Left ventricle myocardium inferior (tissue), 1 donor: ENCODE measurements at places on chromosomes 5 and 9.
A peak's percentile ranks its signal among the peaks of the same experiment; 100 is the strongest.

DNA sequence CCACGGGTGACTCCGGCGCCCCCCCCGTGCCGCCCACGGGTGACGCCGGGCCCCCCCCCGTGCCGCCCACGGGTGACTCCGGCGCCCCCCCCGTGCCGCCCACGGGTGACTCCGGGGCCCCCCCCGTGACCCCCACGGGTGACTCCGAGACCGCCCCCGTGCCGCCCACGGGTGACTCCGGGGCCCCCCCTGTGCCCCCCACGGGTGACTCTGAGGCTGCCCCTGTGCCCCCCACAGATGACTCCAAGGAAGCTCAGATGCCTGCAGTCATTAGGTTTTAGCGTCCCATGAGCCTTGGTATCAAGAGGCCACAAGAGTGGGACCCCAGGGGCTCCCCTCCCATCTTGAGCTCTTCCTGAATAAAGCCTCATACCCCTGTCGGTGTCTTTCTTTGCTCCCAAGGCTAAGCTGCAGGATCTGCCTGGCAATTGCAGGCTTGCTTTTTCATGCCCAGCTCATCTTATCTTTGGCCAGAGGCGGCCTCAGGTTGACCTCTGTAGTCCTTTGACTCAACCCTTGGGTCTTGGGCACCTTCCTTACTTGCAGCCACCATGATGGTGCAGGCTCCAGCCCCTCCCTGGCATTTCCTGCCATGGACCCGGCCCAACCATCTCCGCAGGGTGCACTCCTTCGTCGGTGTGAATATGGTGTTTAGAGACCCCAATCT lies 9.8 kb downstream of the CEL start:
- H3K4me3 ChIP-seq, result no peak overlapping the region
- H3K27ac ChIP-seq, result no peak overlapping the region
- no peaks in the 10 kb centered on the region for H3K27me3 ChIP-seq
- no peak for DNase-seq
- no peaks in the 10 kb centered on the region for H3K4me1 ChIP-seq

- peaks cover 15% of the 10 kb centered on the region for H3K4me1 ChIP-seq
- no peak overlapping the region for H3K4me3 ChIP-seq
- no peak overlapping the region for H3K27ac ChIP-seq
- DNase-seq, result no peak
Observed at GRCh38 chr9:7341571-7341970, 458.0 kb downstream of the DMAC1 start.

DNA sequence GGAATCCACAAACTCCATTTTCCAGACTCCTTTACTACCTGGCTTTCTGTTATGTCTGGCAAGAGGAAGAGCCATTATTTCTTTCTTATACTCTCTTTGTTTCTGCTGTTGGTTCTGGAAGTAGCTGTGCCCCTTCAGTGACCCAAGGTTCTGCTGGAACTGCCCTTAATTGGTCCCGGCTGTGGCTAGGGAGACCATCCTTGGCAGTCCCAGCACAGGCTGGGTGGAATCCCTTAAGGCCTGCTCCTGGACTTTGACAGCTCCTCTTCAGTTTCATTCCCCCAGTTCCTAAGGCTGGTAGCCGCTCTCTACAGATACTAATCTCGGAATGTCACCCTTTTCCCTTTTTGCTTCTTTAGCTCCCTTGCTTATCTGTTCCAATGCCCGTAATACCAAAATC lies 81.9 kb upstream of the GLIS3 start:
- peaks cover 6% of the 10 kb centered on the region for H3K27me3 ChIP-seq
- no peaks in the 10 kb centered on the region for H3K4me1 ChIP-seq
- H3K36me3 ChIP-seq, result no peaks in the 10 kb centered on the region
- no peak overlapping the region for H3K4me3 ChIP-seq
- no peak overlapping the region for H3K27ac ChIP-seq

- H3K4me3 ChIP-seq, result peak overlapping the region; percentile 9
- H3K27me3 ChIP-seq, result no peaks in the 10 kb centered on the region
- DNase-seq, result no peak
- H3K4me1 ChIP-seq, result peaks cover 11% of the 10 kb centered on the region
Observed at GRCh38 chr9:134189470-134190231, 25.3 kb upstream of the RNU6ATAC start.

DNA sequence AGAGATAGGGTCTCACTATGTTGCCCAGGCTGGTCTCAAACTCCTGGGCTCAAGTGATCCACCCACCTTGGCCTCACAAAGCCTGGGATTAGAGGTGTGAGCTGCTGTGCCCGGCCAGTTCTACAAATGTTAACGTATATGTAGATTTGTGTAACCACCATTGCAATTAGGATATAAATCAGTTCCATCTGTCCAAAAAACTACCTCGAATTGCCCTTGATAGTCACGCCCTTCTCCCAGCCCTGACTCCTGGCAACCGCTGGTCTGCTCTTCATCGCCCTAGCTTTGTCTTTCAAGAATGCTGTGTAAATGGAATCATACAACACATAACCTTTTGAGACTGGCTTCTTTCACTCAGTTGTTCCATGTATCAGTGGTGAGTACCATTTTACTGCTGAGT lies 46.1 kb upstream of the PPARGC1B start:
- DNase-seq, result no peak
- no peak overlapping the region for H3K4me3 ChIP-seq
- H3K27ac ChIP-seq, result peak overlapping the region; percentile 90
- no peaks in the 10 kb centered on the region for H3K27me3 ChIP-seq

- no peak for DNase-seq
- H3K27me3 ChIP-seq, result no peaks in the 10 kb centered on the region
- H3K27ac ChIP-seq, result peak overlapping the region; percentile 71
- no peak overlapping the region for H3K4me3 ChIP-seq
- H3K36me3 ChIP-seq, result no peaks in the 10 kb centered on the region
- H3K4me1 ChIP-seq, result peaks cover 45% of the 10 kb centered on the region
Observed at GRCh38 chr9:37936376-37936775, 32.4 kb upstream of the SLC25A51 start.

DNA sequence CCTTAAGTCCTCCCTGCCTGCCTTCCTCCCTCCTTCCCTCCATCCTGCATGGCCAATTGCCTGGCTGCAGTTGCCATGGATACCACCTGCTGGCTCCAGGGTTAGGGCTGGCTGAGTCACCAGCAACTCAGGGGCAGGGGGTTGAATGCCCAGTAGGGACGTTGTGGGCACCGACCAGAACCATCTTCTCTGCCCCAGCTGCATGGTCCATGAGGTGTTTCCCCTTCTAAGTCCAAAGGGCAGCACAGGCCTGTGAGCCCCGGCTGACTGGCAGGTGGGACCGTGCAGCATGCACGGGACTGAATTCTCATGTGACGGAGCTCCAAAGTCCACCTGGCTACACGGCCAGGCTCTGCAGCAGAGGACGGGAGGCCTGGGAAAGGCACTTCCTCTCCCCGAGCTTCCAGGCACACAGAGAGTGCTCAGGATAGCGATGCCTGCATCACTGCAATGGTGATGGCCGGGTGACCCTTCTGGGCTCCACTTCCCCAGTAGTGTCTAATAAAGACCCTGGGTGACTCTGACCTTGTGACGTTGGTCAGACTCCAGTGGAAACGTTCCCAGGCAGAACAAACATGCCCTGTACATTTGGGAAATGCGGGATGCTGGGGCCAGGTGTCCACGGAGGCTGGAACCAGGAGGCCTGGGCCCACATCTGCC lies 5.7 kb downstream of the ASS1 start:
- DNase-seq, result no peak
- peaks cover 88% of the 10 kb centered on the region for H3K4me1 ChIP-seq
- no peaks in the 10 kb centered on the region for H3K27me3 ChIP-seq
- no peaks in the 10 kb centered on the region for H3K36me3 ChIP-seq

DNA sequence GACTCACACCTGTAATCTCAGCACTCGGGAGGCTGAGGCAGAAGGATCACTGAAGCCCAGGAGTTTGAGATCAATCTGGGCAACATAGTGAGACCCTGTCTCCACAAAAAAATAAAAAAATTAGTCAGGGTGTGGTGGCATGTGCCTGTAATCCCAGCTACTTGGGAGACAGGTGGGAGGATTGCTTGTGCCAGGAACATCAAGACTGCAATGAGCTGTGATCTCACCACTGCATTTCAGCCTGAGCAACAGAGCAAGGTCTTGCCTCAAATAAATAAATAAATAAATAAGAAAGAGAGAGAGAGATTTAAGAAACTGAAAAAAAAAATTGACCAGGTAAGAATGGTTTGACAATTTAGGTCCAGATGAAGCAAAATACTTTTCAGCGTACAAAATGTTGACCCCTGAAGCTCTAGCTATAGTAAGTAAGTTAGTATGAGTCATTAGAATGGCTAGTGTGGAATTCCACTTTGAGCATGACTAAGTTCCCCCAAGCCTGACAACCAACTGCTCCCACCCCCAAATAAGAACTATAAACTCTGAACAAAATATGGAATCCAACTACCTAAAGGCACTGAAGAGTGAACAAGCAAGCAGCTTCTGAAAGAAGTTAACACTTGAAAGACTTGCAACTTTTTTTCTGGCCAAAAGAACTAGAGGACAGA lies 217.8 kb upstream of the TLE4 start:
- H3K27ac ChIP-seq, result no peak overlapping the region
- H3K36me3 ChIP-seq, result no peaks in the 10 kb centered on the region
- H3K4me1 ChIP-seq, result no peaks in the 10 kb centered on the region
- no peaks in the 10 kb centered on the region for H3K27me3 ChIP-seq
- DNase-seq, result no peak

GRCh38 chr5:172356047-172356446 lies 72.5 kb upstream of the UBTD2 start:
- no peak overlapping the region for H3K27ac ChIP-seq
- no peak for DNase-seq
- H3K36me3 ChIP-seq, result peaks cover 43% of the 10 kb centered on the region
- no peak overlapping the region for H3K4me3 ChIP-seq

DNA sequence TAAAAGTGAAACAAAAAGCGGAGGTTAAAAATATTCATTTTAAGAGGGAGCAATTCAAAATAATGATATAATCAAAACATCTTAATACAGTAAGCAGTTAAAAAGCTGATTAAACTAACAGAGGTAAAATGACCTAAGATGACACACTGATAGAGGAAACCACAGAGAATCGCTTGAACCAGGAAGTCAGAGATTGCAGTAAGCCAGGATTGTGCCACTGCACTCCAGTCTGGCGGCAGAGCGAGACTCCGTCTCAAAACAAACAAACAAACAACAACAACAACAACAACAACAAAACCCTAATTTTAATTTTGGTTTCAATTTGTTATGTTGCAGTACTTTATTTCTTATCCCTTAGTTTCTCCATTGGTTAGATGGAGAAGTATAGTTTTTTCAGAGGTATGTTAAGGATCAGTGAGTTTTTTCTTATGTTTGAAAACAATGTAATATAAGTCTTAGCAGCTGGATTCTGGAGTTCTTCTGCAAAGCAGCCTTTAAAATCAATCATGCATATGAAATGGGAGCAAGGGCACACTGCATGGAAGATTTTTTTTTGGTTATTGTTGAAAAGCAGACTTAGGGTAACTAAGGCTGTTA lies 58.5 kb downstream of the MLANA start:
- peaks cover 33% of the 10 kb centered on the region for H3K4me1 ChIP-seq
- H3K27me3 ChIP-seq, result no peaks in the 10 kb centered on the region
- DNase-seq, result no peak
- peaks cover under 1% of the 10 kb centered on the region for H3K36me3 ChIP-seq
- peak overlapping the region; percentile 42 for H3K27ac ChIP-seq

DNA sequence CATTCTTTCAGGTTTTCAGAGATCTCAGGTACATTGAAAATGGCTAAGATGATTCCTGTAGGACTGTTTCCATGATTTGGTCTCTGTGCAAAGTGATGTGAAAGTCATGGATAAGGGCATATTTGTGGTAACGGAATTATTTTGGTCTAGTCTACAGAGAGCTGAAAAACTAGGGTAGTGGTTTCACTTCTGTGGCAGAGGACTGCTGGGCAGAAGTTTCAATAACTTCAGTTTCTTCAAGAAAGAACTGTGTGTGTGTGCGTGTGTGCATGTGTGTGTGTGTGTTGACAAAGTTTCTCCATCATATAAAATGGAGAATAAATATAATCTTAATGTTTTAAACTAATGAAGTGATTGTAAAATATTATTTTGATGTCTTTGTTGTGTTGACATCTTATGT lies 4.3 kb downstream of the CNOT8 start:
- no peak overlapping the region for H3K4me3 ChIP-seq
- H3K27ac ChIP-seq, result no peak overlapping the region
- H3K36me3 ChIP-seq, result peaks cover 47% of the 10 kb centered on the region
- DNase-seq, result no peak
- no peaks in the 10 kb centered on the region for H3K27me3 ChIP-seq

GRCh38 chr5:15791859-15792258 lies 291.9 kb downstream of the FBXL7 start:
- no peak overlapping the region for H3K27ac ChIP-seq
- DNase-seq, result no peak
- no peaks in the 10 kb centered on the region for H3K27me3 ChIP-seq
- peaks cover 75% of the 10 kb centered on the region for H3K4me1 ChIP-seq
- no peak overlapping the region for H3K4me3 ChIP-seq

DNA sequence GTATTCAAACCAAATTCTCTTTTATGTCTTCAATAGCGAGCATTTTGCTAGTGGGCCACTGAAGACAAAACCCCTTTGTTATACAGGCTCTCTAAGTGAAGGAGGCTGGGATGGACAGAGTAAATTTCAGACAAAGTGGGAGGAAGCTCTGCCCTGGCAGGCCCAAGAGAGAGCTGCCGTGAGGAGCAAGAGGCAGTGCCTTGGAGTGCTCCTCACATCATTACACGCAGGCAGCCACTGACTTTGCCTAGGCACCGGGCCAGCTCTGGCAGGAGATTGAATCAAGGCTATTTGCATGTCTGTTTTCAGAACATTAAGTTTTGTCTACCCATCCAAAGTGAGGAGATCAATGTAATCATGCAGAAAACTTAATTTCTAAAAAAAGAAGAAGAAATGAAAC lies 167.7 kb downstream of the CCDC192 start:
- H3K27ac ChIP-seq, result peak overlapping the region; percentile 85
- no peaks in the 10 kb centered on the region for H3K36me3 ChIP-seq
- H3K4me3 ChIP-seq, result no peak overlapping the region
- H3K27me3 ChIP-seq, result no peaks in the 10 kb centered on the region
- H3K4me1 ChIP-seq, result peaks cover 36% of the 10 kb centered on the region
- DNase-seq, result peak; percentile 77

GRCh38 chr9:3074247-3074646 lies 230.4 kb upstream of the PUM3 start:
- H3K4me3 ChIP-seq, result no peak overlapping the region
- no peaks in the 10 kb centered on the region for H3K36me3 ChIP-seq
- no peaks in the 10 kb centered on the region for H3K27me3 ChIP-seq
- no peak overlapping the region for H3K27ac ChIP-seq
- no peaks in the 10 kb centered on the region for H3K4me1 ChIP-seq

- no peaks in the 10 kb centered on the region for H3K36me3 ChIP-seq
- DNase-seq, result no peak
- no peak overlapping the region for H3K4me3 ChIP-seq
- no peak overlapping the region for H3K27ac ChIP-seq
Observed at GRCh38 chr5:127353796-127354195, 63.2 kb downstream of the MEGF10 start.

DNA sequence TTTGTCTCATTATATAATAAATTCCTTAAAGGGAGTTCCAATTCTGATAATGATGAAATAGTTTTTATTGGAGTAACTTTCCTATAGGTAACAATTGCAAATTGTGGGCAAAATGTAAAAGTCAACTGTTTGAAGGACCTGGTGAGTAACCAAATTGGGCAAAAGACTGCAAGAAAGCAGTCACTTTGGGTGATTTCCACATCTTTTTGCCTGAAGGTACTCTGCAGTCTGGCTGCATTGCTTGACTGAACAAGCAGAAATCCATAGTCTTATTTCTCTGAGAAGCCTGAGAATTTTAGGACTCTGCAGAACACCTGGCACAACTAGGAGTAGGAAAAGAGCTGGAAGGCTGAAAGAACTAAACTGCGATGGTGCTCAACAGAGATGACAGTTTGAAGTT lies 114.9 kb downstream of the HOMER1 start:
- no peak overlapping the region for H3K4me3 ChIP-seq
- H3K4me1 ChIP-seq, result no peaks in the 10 kb centered on the region
- H3K27me3 ChIP-seq, result no peaks in the 10 kb centered on the region

- peak within 1 kb of the TSS; percentile 93 for H3K4me3 ChIP-seq
- peaks cover 29% of the 10 kb centered on the region for H3K4me1 ChIP-seq
- peak; percentile 88 for DNase-seq
Observed at GRCh38 chr9:25678147-25678666, at the start of gene TUSC1. Gene TUSC1 (minus strand): TSS chr9:25678444. CDS start chr9:25678312, 132 bp downstream.
